Germinal center (tissue), 1 donor: ENCODE measurements at places on chromosomes 13 and 19.

- DNase-seq: no peak
These were observed 222.3 kb downstream of the TEX29 start for GRCh38 chr13:111542530-111543341.

GRCh38 chr19:36876993-36877938 is 26.6 kb downstream of the ZNF345 start:
- DNase-seq: no peak

DNA sequence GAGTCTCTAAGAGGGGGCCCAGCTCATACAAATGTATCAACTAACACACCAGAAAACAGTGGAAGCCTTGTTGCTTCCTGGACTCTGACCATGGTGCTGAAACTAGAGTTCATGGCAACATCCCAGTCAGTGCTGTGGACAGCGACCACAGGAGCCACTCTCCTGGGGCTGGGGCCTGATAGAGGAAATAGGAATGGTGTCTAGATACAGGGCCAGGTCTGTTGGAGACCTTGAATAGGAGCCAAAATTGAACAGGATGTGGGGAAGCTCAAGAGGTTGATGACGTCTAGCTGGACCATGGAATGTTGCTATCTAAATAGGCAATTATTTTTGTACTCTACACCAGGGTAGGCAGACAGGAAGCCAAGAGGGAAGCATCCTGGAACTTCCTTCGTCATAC is 21.7 kb downstream of the LILRB4 start:
- no peak for DNase-seq

GRCh38 chr13:32056316-32056715 is 24.7 kb downstream of the FRY start:
- DNase-seq: no peak

- no peak for DNase-seq
These were observed 532.7 kb downstream of the RFC3 start for GRCh38 chr13:34350671-34351070.

DNA sequence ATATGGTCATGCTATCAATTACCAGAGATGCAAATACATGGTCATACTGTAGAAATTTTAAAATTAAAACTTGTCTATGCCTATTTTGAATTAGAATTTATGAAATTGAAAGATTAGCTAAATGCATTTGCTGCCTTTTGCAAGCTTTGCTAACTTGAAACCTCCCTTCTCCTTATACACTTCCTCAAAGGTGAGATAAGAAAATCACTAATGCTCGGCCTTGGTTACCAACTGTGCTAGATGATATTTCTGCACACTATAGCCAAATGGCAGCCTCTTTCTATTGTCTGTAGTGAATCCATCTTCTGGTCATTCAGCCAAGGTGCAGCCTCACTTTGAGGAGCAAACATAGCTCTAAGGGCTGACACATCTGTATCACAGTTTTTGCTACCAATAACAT is 31.1 kb upstream of the MYCBP2 start:
- DNase-seq: no peak

DNA sequence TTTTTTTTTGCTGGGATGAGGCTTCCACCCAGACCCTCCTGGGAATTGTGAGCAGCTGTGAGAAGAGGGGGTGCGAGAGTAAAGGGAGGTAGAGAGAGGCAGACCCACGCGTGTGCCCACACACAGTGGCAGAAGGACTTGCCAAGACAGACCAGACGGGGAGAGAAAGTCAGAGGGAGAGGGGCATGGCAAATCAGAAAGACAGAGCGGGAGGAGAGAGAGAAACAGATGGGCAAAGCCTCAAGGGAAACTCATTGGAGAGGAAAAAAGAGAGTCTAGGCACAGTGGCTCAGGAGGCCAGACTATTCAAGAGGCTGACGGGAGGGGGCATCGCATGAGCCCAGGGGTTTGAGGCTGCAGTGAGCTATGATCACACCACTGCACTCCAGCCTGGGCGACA is 17.0 kb downstream of the CATSPERG start:
- DNase-seq: no peak

DNA sequence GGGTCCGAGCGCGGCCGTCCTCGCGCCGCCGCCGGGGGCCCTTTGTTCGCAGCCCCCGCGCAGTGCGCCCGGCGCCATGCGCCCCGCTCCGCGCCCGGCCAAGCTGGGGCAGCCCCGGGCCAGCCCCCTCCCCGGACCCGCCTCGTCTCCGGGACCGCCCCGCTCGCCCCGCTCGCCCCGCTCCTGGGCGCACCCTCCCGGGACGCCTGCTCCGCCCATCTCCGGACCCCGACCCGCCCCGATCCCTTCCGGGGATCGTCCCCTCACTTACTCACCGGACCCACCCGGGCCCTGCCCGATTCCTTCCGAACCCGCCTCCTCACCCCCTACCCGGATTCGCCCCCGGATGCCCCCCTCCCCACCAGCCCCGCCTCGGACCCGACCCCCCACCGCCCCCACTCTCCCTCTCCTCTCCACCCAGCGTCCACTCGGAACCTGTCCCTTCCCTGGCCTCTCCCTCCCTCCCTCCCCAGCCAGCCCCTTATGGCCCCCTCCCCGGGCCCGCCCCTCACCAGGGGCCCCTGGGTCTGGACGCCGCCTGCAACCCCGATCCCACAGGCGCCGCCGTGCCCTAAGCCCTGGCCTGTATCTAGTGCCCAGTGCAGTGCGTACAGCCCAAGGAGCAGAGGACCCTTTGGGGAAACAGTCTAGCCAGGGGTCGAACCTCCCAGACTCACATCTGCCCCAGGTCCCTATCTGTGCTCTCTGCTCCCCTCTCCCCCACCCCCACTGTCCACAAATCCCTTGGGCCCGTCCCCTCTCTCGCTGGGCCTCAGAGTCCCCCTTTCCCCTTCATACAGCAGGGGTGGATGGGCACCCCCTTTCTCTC is at the start of gene CPAMD8:
Gene CPAMD8 (minus strand): TSS at position 105 of the 829 bp plus-strand sequence. CDS start 168 bp downstream, outside the sequence.
- DNase-seq: no peak

DNA sequence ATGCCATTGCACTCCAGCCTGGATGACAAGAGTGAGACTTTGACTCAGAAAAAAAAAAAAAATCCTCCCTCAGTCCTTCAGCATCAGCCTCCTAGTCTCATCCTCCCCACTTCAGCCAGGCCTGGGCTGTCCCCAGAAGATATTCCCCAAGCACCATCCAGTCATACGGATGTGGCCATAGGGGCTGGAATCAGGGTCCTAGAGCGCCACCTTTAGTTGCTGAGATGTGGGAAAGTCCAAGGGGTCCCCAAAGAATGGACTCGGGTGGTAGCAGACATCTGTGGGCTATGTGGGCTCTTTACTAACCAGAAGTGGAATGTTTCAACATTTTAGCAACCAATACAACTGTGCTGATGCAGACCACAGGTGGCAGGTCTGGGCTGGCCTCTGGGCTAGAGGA is 3.1 kb upstream of the TYROBP start:
- DNase-seq: no peak

DNA sequence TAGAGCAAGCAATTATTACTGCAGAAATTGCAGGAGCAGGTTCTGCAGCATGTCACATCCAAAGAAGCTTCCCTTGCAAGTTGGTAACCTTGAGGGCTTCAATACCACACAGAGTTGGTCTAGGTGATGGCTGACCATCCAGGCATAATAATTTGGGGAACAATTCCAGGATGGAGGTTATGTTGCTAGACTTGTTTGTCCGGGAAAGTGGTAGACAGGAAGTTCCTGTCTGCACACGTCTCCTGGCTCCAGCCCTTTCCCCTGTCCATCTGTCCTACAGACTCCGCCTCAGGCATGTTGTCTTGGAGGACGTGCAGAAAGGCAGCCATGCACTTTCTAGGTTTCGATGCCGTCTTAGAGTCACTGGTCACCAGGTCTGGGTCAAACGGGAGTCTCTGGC is 26.0 kb downstream of the DPRX start:
- DNase-seq: no peak

DNA sequence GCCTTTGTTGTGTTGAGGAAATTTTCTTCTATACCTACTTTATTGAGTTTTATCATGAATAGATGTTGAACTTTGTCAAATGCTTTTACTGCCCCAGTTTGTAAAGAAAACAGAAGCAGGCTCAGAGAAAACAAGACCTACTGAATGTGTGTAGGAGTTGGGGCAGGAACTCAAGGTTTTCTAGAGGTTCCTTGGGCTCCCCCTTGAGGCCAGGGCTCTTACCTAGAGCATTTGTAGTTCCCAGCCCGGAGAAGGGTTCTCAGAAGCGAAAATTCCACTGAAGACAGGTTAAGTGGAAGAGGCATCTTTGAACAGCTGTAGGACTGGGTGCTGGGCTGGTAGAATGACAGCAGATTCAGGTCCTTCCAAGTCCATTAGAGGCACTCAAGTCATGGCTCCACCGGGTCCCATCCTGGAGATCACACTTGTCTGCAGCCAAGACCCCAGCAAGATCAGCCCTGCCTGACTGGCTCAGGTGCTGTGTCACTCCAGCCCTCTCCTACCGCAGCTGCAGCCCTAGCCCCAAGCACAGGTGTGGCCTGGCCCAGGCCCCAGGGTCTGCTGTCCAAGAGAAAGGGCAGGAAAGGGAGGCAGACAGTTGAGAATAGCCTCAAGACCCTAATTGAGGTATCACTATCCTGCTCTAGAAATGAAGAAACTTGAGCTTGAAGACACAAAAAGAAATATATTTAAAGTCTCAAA is 425.5 kb downstream of the PCDH20 start:
- no peak for DNase-seq

- DNase-seq: no peak
These were observed 47.1 kb downstream of the ZNF568 start for GRCh38 chr19:36963280-36963679.

- DNase-seq: no peak
These were observed 126.0 kb upstream of the ZNF507 start for GRCh38 chr19:32219392-32219791.

GRCh38 chr19:35122687-35123551 is 7.3 kb downstream of the FXYD3 start:
- no peak for DNase-seq

DNA sequence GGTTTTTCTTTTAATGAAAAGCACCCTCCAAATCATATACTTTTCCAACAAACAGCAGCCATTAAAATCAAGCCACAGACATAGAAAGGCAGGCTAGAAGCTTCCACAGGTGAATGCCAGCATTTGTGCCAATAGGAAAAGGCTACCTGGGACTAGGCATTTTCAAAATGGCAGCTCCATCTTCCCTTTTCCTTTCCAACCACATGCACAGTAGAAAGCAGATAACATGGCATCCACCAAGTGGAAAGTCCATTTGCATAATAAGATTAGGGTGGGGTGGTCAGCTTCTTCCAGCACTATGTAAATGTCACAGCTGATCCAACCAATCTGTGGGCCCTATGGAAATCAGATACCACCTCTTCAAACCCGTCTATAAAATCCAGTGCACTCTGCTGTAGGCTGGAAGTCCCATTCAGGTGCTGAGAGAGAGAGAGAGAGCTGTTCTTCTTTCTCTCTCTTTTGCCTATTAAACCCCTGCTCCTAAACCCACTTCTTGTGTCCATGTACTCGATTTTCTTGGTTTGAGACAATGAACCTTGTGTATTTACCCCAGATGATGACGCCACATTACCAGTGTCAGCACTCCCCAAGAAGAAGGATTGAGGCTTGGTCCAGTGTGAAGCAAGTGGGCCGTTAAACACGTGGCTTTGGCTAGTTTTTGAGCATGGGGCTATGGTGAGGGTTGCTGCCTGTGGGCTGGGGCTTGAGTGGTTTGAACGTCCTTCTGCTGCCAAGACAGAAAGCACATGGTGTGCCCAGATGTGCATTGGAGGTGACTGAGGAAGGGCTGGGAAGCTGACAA is 24.2 kb upstream of the IGFL1 start:
- DNase-seq: no peak

DNA sequence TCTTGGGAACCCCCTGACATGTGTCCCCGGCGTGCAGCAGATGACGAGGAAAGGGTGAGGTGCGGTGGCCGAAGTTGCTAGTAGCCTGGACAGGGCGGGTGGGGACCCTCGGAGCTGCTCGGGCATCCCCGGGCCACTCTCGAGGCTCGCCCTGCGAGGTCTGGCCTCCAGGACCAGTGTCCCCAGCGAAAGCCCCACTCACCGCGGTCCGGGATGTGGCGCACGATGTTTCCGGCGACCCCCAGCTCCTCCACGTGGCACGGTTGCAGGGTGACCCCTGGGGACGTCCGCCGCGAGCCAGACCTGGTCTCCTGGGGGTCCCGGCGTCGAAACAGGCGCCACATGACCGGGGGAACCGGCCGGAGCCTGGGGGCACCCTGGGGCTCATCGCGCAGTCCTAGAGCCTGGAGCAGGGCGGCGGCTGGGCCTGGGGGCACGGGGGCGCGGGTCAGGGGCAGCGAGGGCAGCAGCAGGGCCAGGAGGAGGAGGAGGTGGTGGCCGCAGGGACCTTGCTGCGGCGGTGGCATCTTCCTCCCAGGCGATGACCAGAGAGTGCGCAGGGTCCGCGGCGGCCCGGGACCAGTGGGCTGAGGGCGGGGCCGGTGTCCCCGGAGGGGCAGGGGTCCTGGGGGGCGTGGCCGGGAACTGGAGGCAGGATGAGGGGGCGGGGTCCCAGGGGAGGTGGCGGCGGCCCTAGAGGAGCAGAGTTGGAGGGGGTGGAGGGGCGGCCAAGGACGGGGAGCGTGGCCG is 26.0 kb downstream of the CERS1 start:
- no peak for DNase-seq

- no peak for DNase-seq
These were observed 16.0 kb downstream of the SMAD9 start for GRCh38 chr13:36903925-36904595.

- DNase-seq: no peak
These were observed 1.8 kb downstream of the KLF16 start for GRCh38 chr19:1861599-1862031.

GRCh38 chr19:14413693-14414181 is 5.4 kb downstream of the DDX39A start:
- no peak for DNase-seq

GRCh38 chr19:12272980-12273901 is 21.4 kb downstream of the ZNF44 start:
- no peak for DNase-seq

GRCh38 chr13:78586706-78587105 is 16.6 kb downstream of the POU4F1 start:
- peak; percentile 42 for DNase-seq

GRCh38 chr19:15210323-15210781 is 9.6 kb upstream of the NOTCH3 start:
- DNase-seq: no peak

GRCh38 chr13:27672025-27672424 is 50.3 kb downstream of the POLR1D start:
- no peak for DNase-seq

DNA sequence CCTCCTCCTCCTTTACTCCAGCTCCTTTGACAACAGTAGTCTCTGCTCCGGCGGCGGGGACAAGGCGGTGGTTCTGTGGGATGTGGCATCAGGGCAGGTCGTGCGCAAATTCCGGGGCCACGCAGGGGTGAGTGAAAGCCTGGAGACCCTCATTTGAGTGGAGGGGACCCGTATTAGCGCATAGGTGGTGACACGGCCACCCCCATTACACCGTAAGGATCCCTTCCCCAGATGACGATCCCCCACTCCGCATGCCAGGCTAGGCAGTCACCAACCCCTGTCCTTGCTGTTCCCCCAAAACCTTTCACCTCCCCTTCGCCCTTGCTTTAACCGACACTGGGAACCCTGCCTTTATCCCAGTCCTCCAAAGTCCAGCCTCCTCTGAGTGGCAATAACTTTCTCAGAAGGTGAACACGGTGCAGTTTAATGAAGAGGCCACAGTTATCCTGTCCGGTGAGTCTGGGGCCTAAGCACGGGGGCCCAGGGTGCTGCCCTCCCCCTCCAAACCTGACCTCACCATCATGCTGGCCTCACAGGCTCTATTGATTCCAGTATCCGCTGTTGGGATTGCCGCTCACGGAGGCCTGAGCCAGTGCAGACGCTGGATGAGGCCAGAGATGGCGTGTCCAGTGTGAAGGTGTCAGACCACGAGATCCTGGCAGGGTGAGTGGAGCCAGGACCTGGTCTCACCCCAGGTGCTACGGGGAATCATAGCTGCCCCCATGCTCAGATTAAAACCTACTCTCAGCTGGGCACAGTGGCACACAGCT is 3.7 kb downstream of the WDR83 start:
- no peak for DNase-seq

GRCh38 chr19:55959996-55960675 is 12.5 kb downstream of the NLRP8 start:
- DNase-seq: no peak
